Stimulated activated CD8-positive, alpha-beta memory T cell treated with anti-CD3 and anti-CD28 coated beads, Interleukin-4, amount 100 ng/mL, for 1 hour (primary cell): ENCODE measurements at places on chromosomes 11 and 22.

GRCh38 chr22:27463121-27463660, 338.4 kb downstream of the MN1 start:
- DNase-seq = no peak

GRCh38 chr11:123357353-123357989, 72.6 kb upstream of the GRAMD1B start:
- no peak for DNase-seq

DNA sequence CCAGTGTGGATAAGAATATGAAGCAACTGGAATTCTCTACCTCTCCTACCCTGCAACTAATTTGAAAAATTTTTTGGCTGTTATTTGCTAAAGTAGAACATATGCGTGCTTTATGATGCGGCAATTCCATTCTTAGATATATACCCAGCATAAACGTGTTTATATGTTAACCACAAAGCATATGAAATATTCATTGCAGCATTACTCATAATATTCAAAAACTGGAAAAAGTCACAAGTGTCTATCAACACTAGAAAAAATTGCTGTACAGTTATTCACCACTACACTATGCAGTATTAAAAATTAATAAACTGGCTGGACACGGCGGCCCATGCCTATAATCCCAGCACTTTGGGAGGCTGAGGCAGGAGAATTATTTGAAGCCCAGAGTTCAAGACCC, 226.4 kb downstream of the LUZP2 start:
- no peak for DNase-seq

- no peak for DNase-seq
These were observed 128.7 kb upstream of the TOP3B start for GRCh38 chr22:22111267-22111751.

DNA sequence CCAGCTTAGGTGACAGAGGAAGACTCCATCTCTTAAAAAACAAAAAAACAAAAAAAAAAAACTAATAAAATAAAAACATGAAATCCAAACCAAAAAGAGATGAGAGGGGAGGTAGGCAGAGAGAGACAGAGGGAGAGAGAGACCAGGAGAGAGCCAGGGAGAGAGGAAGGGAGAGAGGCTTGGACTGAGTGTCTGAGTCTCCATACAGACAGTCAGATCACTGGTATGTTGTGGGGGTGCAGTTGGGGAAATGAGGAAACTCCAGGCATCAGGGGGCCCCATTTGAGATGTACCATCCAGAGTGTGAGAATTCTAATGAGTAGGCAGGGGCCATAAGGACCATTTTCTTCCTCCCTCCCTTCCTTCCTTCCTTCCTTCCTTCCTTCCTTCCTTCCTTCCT, 53.1 kb upstream of the SEPTIN5 start:
- DNase-seq = no peak

DNA sequence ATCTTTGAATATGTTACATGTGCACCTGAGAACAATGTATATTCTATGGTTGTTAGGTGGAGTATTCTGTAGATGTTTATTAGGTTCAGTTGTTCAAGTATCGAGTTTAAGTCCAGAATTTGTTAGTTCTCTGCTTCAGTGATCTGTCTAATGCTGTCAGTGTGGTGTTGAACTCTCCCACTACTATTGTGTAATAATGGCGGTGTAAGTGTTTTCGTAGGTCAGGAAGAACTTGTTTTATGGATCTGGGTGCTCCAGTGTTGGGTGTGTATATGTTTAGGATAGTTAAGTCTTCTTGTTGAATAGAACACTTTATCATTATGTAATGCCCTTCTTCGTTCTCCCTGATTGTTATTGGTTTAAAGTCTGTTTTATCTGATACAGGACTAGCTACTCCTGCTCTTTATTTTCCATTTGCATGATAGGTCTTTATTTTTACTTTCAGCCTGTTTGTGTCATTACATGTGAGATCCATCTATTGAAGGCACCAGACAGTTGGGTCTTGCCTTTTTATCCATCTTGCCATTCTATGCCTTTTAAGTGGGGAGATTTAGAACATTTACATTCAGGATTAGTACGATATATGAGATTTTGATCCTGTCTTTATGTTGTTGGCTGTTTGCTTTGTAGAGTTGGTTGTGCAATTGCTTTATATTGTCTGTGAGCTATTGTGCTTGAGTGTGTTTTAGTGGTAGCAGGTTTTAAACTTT, 121.6 kb downstream of the DDX10 start:
- DNase-seq = no peak

- DNase-seq = no peak
These were observed 44.2 kb upstream of the TH start for GRCh38 chr11:2215561-2216399.

GRCh38 chr22:38948181-38948940, 9.0 kb upstream of the APOBEC3A start:
- DNase-seq = no peak

DNA sequence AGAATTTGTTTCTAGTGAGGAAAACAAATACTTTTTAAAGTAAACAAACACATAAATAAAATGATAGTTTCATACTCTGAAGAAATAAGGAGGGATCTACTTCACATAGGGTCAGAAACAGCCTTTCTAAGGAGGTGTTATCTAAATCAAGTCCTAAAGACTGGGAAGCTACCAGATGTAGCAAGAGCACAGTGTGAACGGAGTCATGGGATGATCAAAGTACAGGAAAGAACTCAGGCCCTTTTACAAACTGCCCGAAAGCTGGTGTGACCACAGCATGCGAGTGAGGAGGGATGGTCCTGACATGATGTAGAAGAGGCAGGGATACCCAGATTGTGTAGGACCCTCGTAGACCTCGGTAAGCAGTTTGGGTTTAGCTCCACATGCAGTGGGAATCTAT, 102.8 kb downstream of the ARHGAP32 start:
- DNase-seq = no peak

DNA sequence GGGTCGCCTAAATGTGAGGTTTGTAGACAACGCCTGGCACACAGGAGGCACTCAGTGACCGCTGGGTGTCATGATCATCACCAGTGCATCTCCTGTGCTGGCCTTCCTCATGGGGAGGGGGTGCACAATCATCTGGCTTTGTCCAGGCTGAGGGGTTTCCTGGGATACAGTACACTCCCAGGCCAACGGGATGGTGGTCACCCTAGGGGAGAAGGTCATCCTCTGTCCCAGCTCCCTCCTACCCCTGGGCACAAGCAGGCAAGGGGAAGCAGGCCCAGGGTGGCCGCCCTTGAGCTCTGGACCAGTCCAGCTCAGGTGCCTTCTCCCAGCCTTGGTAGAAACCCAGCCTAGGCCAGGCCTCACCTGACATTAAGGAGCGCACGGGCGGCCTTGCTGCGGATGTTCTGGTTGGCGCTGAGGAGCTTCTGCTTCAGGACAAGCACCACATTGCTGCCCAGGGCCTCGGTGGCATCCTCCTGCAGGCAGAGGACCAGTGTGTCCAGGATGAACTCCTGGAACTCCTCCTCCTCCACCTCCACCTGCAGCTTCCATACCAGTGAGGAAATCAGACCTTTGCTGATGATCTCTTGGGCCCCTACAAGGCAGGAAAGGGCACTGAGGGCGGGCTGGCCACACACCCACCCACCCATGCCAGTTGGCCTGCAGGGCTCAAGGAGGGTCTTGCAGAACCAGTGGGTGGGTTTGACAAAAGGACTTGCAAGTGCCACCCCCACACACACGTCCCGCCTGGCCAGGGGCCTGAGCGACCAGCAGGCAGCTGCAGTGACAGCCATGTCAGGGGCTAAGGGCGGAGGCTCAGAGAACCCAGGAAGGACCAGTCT, 6.6 kb upstream of the GNAZ start:
- no peak for DNase-seq
